ENCODE measurements at places on chromosomes 3 and 15. TPM values are rescaled to one million over a fixed set of nuclear protein-coding genes. Genes with fewer than 3 reads are reported as not detected.

Gene MORC1
- total RNA-seq = not detected

Gene PLS1
- under 0.01 TPM for total RNA-seq

Gene HPS3
- 14.5 TPM for total RNA-seq

Gene CLRN1
- not detected for total RNA-seq

Gene PTPRG
- 50.7 TPM for total RNA-seq

Gene NMNAT3
- total RNA-seq = 0.23 TPM

Gene MNS1
- total RNA-seq = 0.47 TPM

Measured in smooth muscle cell of the coronary artery (primary cell).